Nephron progenitor cell (in vitro differentiated cells): ENCODE measurements at places on chromosomes 6 and 20.

GRCh38 chr6:113004470-113005270, 657.5 kb downstream of the RFPL4B start:
- DNase-seq: no peak

DNA sequence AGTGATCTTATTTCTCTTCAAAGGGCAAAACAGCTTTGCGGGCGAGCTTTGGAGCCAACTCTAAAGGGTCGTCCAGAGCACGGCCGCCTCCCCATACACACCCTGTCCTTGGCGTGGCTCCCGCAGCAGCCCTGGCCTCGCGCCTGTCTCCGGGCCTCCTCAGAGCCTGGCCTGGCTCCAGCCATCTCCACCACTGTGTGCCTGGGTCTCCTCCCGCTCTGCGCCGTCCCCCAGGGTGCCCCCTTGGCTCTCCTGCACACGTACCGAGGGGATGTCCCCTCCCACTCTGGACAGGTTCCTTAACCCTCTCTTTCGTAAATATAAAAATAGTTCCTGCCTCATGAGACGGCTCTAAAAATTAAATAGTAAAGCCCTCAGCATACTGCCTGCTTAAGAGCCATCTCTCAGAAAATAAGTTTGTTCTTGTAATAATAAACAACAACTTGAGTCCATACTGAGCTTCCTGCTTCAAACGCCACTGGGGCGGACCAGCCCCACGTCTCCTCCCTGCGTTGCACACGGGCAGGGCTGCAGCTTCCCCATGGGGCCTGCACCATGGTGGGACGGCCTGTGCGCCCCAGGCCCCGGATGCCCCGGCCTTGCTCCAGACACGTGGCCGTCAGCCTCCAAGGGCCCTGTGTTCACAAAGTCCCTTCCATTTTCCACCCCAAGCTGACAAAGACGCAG, 226.2 kb downstream of the TTLL2 start:
- no peak for DNase-seq

DNA sequence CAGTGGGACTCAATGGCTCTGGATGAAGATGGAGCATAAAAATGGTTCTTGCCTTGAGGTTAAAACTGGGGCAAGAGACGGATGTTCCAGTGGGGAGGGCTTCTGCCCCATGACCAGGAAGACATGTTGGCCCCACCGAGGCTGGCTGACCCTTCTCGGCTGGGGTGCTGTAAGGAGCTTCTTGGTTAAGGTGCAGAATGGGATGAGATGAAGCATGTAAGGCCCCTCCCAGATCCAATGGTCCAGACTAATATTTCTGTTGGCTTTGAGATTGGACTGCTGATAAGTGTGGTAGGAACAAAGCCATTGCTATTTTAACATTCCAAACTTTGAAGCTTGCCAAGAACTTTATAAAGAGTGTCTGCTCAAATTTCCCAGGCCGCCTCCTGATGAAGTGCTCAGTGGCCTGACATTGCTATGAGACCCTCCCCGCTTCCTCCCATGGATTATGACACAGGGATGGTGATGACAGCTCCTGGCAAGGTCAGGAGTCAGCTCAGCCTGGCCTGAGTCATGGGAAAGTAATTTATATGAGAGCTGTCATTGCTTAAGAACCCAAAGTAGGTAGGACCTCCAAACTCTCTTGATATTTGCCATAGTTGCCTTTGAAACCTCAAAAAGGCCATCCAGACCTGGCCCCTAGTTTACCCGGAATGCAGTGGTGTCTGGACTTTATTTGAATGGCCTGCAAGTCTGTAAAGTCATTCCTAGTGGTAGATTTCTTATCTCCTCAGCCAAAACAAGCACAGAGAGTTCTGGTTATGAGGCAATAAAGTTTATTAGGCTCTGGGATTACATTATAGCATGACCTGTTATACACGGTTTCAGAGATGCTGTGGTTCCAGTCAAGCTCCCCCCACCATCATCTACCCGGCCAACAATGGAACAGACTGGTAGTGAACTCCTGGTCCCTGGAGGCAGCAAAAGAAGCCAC, 55.2 kb downstream of the TGM2 start:
- DNase-seq: no peak

DNA sequence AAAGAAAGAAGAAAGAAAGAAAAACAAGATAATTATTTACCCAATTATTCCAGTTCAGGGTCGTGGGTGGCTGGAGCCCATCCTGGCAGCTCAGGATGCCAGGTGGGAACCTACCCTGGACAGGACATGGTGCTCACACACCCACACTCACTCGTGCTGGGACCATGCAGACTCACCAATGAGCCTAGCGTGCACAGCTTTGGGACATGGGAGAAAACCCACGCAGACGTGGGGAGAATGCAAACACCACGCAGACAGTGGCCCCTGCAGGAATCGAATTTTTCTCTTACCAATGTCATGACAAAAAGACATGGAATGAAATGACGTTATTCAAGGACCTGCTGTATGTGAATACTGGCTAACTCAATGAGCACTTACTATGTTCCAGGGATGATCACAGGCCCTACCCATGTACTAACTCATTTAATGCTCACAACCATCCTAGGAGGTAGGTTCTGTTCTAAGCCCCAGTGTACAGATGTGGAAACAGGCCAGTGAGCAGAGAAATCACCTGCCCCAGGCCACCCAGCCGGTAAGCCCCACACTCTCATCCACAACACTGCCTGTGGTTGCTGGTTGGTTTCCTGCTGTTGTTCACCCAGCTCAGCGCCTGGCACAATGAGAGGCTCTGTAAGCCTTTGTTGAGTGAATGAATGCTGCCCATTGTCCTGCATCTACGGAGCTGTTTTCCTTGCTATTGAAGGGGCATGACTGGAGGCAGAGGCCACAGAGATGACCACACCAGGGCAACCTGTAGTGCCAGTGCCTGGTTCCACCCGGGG, 6.8 kb upstream of the PI16 start:
- DNase-seq: no peak

- DNase-seq: no peak
These were observed 27.8 kb downstream of the SERPINB6 start for GRCh38 chr6:2943564-2943955.

GRCh38 chr6:31610968-31611367, 4.1 kb upstream of the AIF1 start:
- no peak for DNase-seq
